Iris pigment epithelial cell (primary cell): ENCODE measurements at places on chromosomes 2 and 18.

- no peak for DNase-seq
Observed at GRCh38 chr18:1017227-1018058, 112.8 kb downstream of the ADCYAP1 start.

DNA sequence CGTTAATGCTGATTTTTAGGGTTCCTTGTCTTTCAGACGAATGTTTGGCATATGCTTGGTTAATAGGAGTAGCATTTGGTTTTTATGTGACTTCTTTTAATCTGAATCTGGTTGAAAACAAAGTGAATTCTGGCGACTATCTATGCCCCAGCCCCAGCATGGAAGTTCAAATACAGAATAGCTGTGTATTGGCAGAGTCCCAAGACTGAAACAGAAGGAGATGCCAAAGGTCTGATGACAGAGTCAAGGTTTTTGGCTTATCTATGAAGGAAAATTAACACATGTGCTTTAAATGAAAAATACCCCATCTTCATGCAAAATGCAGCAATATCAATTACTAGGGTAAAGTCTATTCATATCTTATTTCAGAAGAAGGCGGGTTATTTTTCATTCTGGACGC lies 734.8 kb upstream of the NXPH2 start:
- DNase-seq = no peak

DNA sequence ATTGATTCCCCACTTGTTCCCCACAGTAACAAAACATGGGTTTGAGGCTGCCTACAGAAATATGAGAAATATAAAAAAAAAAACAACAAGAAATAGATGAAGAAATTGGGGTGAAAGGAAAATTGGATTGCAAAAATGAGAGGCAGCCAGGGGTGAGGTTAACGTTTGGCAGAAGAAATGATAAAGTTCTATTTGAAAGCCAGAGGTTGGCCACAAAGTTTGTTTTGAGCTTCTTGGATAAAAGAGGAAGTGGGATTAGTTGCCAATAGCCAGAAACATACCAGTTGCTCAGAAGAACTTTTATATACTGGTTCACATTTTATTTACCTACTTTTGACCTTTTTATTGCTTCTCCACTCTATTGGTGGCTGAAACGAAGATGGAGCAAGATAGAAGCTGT lies 67.5 kb downstream of the FASTKD2 start:
- peak; percentile 9 for DNase-seq

- peak; percentile 40 for DNase-seq
Observed at GRCh38 chr2:9813312-9814128, 29.8 kb upstream of the TAF1B start.

DNA sequence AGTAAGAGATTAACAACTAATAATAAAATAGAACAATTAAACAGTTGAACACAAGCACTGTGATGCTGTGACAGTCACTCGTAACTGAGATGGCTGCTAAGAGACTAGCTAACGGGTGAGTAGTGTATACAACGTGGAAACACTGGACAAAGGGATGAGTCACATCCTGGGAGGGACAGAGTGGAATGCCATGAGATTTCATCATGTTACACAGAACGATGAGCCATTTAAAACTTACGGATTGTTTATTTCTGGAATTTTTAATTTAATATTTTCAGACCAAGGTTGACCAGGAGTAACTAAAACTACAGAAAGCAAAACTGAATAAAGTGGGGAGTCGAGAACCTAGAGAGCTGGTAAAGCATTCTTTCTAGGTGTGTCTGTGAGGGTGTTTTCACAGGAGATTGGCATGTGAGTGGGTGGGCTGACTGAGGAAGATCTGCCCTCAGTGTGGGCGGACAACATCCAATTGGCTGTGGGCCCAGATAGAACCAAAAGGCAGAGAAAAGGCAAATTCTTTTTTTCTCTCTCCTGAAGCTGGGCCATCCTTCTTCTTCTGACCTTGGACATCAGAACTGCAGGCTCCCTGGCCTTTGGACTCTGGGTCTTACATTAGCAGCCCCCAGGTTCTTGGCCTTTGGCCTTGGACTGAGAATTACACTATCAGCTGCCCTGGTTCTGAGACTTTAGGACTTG lies 14.6 kb downstream of the TMSB10 start:
- peak; percentile 97 for DNase-seq

DNA sequence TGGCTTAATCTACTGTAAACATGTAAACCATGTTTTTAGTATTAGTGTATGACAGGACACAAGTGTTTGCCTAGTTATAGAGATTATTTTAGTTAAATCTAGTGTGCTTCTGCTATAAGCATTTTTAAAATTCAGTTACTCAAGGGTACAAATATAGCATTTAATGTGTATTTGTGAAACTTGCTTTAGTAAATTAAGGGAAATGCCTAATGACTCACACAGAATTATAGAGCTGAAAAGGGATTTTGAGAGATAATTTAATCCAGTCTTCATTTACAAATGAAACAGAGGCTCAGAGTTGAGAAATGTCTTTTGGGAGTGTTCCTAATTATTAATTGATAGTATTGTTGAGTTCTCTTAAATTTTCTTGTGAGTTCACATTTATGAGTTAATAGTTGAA lies 8.2 kb downstream of the ACTR3 start:
- no peak for DNase-seq

DNA sequence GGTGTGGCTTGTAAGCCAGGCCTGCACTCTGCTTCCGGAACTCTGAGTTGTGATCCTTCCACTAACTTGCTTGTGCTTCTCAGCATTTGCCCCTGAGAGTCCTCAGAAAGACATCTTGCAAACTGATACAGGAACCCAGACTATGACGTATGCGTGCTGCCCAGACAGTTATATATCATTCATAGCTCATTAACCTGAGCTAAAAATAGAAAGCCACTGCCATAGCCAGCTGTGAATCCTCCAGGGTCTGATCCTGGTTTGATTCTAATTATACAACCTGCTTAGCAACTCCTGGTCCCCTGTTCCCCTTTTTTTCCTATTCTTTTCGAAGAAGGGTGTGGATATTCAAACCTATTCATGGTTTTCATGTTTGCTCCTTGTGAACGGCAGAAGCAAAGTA lies 63.7 kb downstream of the MARCHF4 start:
- DNase-seq = no peak

DNA sequence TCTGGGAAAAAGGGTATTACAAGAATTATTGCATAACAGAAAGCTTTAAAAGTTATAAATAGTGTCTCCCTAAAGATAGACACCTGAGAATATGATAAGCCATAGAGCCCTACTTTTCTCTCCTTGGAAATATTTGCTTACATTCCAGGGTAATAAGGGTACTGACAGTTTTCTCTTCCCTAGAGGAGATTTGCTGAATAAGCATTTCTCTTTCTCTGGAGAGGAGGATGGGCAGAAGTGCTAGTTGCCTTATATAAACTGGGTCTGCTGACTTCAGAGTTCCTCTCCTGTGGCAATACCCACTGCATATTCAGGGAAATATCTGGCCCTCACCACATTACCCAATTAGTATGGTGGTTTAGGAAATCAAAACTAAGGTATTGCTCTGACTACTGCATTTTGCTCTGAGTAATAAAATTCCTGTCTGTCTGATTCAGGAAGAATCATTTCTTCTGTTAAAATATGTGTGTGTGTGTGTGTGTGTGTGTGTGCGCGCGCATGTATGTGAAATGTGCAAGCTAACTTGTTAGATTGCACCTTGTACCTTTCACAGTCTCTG lies 1391.3 kb downstream of the DSC3 start:
- DNase-seq = peak; percentile 35

GRCh38 chr18:32439802-32440201 lies 30.9 kb downstream of the GAREM1 start:
- no peak for DNase-seq

DNA sequence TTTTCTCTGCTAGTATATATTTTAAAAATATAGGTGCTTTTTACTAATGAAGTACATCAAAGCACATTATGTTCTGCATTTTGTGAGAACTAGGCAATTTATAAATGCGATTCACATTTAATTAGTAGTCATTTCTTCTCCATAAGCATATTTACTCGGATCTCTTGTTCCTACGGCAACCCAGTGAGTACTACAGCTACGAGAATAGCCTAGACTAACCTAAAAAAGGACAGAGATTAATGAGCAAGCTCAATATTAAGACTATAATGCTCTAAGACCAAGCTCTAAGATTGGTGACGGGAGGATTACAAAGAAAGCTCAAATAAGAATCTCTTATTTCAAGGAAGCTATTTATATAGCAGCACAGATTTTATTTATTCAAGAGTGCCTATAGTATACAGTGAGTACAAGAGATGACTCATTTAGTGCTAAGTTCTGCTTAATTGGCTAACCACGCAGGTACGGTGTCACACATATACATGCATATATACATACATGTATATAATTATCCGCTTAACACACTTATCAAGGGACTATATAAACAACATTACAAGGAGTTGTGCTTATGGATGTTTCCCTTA lies 364.7 kb downstream of the GPD2 start:
- no peak for DNase-seq

DNA sequence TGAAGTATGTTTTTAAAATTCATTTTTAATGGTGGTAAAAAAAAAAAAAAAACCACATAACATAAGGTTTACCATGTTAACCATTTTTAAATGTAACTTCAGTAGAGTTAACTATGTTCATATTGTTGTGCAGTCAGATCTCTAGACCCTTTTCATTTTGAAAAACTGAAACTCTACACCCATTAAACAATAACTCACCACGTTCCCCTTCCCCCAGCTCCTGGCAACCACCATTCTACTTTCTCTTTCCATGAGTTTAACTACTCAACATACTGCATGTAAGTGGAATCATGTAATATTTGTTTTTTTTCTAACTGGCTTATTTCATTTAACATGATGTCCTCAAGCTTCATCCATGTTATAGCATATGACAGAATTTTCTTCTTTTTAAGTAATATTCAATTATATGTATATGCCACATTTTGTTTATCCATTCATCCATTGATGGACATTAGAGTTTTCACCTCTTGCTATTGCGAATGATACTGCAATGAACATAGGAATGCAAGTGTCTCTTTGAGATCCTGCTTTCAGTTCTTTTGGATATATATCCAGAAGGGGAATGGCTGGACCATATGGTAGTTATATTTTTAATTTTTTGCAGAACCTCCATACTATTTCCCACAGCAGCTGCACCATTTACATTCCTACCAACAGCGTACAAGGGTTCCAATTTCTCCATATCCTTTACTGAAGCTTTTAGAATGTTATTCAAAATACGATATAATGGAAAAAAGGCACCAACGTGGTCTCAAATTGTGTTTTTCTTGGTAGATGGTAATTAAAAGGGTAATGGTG lies 91.0 kb downstream of the SPTBN1 start:
- no peak for DNase-seq

DNA sequence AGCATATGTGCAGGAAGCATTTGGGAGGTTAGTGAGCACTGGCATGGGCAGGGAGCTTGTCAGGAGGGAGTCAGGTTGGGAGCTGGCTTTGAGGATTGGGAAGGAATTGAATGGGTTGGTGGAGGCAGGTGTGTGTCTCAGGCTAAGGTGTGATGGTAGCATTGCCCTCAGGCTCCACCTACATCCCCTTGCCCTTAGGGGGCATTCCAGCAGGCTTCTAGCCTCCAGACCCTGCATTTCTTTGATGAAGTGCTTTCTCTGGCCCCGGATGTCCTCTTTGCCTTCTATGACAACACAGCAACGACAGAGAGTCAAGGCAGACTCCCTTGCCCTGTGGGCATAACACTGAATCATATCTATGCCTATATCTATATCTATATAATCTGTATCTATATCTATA lies 13.5 kb downstream of the RHBDD1 start:
- DNase-seq = no peak
